ENCODE measurements at places on chromosomes 11 and 22.
A peak's percentile ranks its signal among the peaks of the same experiment; 100 is the strongest.

DNA sequence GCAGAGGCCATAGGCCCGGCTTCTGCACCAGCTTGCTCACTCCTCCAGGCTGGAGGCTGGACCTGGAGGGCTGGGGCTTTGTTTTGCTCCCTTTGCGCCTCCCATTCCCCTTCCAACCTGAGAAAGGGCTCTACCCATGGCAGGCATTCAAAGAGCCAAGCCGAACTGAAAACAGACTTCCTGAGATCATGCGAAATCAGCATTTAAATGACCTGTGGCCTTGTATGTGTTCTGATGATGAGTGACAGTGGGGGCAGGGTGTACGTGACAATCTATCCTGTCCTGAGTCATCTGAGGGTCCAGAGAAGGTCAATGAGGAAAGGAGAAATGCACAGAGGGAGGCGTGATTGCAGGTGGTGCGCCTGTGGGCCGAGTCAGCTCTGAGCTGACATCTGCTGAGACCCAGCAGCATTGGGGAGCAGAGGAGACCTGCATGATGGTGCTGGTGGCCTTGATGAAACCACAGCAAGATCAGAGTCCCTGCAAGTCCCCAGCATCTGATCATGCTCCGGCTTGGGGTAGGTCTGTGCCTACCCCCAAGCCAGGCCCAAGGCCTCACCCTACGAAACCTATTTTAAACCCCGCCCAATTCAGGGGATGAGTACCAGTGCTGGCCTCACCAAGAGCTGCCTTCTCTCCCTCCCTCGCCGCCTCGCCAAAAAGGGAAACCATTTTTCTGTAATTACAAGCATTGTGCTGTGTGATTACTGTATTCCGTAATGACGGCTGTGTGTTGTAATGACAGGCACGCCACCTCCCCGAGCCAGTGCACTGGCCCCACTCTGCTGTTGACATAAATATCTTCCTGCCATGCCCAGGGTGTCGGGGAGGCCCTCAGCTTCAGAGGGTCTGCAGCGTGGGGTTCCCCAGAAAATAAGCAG lies 95.2 kb upstream of the ANO1 start:
- no peak for DNase-seq

DNA sequence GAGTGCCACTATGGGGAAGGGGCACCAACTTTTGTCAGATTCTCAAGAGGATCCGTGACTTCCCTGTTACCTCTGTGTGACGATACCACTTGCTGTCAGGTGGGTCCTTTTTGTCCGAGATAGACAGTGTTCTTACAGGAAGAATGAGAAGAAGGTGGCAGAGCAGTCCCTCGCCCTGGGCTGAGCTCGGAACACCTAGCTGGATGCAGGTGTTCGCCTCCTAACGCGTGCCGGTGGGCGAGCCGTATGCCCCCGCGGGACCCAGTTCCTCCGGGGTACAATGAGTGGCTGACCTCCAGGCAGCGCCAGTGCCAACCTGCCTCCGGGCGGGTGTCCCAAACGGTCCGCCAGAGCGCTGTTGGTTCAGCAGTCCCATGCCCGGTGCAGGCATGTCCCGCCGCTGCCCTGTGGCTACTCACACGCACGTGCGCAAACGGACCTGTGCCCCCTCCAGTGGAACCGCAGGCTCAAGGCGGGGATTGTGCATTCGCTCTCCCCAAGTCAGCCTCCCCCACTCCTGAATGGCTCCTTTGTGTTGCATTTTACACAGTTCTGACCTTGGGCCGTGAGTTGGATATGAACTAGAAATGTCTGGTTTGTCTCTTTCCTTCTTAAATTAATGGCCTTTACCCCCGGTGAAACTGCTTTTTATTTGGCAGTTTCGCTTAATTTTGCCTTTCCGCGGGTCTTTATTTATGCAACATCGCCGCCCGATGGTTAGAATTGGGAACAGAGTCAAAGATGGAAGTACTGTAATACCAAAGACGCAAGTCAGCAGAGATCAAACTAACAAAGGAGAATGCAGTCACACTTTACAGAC lies 1.1 kb upstream of the ABTB2 start:
- DNase-seq, result peak; percentile 76

DNA sequence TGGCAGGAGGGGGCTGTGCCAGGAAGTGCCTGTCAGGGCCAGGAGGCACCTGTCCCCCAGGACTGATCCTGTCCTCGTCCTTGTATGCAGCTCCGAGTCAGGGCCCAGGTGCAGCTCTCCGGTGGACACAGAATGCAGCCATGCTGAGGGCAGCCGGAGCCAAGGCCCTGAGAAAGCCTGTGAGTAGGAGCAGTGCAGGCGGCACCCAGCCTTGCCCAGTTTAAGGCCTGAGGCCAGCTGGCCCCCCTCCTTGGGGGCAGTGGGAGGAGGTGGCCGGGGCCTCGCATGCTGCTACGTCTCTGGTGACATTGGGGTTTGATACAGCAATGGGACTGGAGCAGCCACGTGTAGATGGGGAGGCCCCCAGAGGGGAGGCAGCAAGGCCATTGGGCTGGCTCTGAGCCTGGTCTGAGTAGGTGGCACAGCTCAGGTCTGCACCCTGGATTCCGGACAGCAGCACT lies 34.9 kb downstream of the SBF1 start:
- DNase-seq, result no peak

- DNase-seq, result no peak
Measured at GRCh38 chr22:38867471-38868285, 4.3 kb downstream of the CBX6 start.

GRCh38 chr11:87477321-87477720 lies 439.6 kb downstream of the TMEM135 start:
- DNase-seq, result no peak

All from hematopoietic multipotent progenitor cell (in vitro differentiated cells).